ENCODE measurements at places on chromosomes 11 and 22. TPM values are rescaled to one million over a fixed set of nuclear protein-coding genes. Genes with fewer than 3 reads are reported as not detected.

DNA sequence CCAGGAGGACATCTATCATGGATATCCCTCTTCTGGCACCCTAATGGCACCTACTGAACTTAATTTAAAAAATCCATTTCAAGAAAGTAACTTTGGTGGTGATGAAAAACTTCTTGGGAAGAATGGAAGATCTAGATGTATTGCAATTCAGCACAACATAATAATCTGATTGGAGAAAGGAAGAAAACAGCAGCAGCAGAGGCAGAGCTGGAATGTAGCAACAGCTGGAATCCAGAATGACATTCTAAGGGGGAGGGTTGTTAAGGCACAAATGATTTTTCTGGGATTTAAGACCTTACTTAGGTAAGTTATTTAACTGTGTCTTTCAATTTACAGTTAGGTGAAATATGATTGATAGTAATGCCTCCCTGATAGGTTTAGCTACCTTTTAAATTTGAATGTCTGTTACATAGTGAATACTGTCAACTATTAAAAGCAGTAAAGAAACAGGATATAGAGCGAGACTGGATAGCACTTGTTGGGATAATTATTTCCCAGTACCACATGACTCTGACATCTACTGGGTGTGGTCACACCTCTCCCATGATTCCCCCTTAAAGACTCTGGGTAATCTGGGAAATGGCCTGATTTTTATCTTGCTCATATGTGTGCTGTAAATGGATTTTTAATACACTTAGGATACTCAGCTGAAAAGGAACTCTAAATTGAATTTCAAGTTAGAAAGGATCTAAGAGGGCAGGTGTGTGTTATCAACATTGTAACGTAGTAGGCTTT is 11.7 kb downstream of the CAPRIN1 start:
- no peak for DNase-seq

GRCh38 chr22:28034760-28035401 is 115.8 kb upstream of the PITPNB start:
- peak; percentile 92 for DNase-seq

DNA sequence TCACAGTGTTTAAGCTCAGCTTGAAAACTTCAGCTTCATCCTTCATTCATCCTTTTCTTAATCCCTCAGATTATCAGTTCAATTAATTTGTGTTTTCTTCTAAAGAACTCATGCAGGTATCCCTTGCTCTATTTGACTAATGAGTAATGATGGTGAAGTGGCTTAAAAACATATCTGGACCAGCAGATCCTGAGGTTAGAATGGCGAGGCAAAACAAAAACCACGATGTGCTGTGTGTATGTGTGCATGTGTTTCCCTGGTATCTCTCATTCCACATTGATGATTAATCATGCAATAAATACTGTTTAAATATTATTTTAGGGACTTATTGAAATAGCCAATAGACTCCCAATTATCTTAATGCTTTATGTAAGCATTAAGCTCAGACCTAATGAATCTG is 437.0 kb downstream of the DYNC2H1 start:
- DNase-seq, result no peak

- no peak for DNase-seq
These were observed 9.6 kb upstream of the PRG2 start for GRCh38 chr11:57399972-57400578.

DNA sequence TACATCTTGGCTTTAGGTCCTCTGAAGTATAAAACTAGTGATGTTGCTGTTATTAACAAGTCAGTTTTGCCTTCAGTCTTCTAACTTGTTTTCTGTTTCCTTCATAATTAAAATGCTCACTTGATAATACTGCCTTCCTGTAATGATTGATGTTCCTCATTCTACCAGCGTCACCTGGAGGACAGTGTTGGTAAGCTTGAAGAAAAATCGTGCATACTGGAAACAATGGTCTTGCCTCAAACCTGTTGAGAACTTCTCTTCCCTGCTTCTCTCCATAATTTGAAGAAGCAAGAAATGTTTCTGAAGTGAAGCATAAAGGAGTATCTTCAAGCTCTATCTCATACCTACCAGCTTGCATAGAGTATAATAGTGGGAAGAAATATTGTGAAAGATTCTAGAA is 3.0 kb downstream of the YWHAH start:
- no peak for DNase-seq

GRCh38 chr11:76246271-76246933 is 40.1 kb upstream of the WNT11 start:
- no peak for DNase-seq

The SEPTIN5 gene
- total RNA-seq, result 26.0 TPM

GRCh38 chr11:31820438-31820818 is 9.3 kb upstream of the PAX6 start:
- no peak for DNase-seq

The DGCR6L gene
- 88.6 TPM for total RNA-seq

GRCh38 chr22:33209930-33210784 is 152.0 kb upstream of the SYN3 start:
- no peak for DNase-seq

- no peak for DNase-seq
These were observed 137.8 kb downstream of the DBX1 start for GRCh38 chr11:20022363-20023081.
